Epithelial cell of alveolus of lung (primary cell): ENCODE measurements at places on chromosomes 7 and 10. TPM values are rescaled to one million over a fixed set of nuclear protein-coding genes. Genes with fewer than 3 reads are reported as not detected.

Gene FAM25C
- not detected in 2 replicates for total RNA-seq

Gene HOXA5
- total RNA-seq = 125 and 134 TPM in 2 replicates

Gene LRIT1
- total RNA-seq = not detected in 2 replicates

Gene PPP1R3C
- total RNA-seq = 4.5 and 17.3 TPM in 2 replicates

Gene CASTOR2
- total RNA-seq = 12.3 and 12.9 TPM in 2 replicates

Gene EPDR1
- 4.6 and 11.4 TPM in 2 replicates for total RNA-seq

Gene LIPM
- total RNA-seq = not detected in 2 replicates

Gene CYP3A4
- not detected in 2 replicates for total RNA-seq

Gene OR2F1
- not detected in 2 replicates for total RNA-seq

Gene RHEB
- total RNA-seq = 65.6 and 71.6 TPM in 2 replicates

Gene PTPRZ1
- not detected in 2 replicates for total RNA-seq

Gene MSRB2
- 34.8 and 55.6 TPM in 2 replicates for total RNA-seq

Gene STK32C
- total RNA-seq = 4.6 and 5.7 TPM in 2 replicates

Gene TDRD1
- total RNA-seq = not detected in 2 replicates

Gene C10orf105
- not detected in 2 replicates for total RNA-seq

Gene SPDYE16
- total RNA-seq = not detected in 2 replicates

Gene FAM25G
- not detected in 2 replicates for total RNA-seq

Gene EFCAB10
- 0.26 TPM in 1 of 2 replicates, not detected in the other for total RNA-seq

Gene ABCB4
- 2.4 and 2.5 TPM in 2 replicates for total RNA-seq

Gene VWDE
- total RNA-seq = 0.13 and 1.4 TPM in 2 replicates

Gene LBX1
- not detected in 2 replicates for total RNA-seq

Gene PRPS1L1
- not detected in 2 replicates for total RNA-seq

Gene PDK4
- total RNA-seq = 1.2 and 93.7 TPM in 2 replicates

Gene TAF5
- 3.3 and 4.4 TPM in 2 replicates for total RNA-seq

Gene CHCHD1
- 40.6 and 56.0 TPM in 2 replicates for total RNA-seq

Gene RBP3
- total RNA-seq = not detected in 2 replicates

Gene GNG11
- 50.5 and 76.7 TPM in 2 replicates for total RNA-seq

Gene AS3MT
- total RNA-seq = 0.78 and 1.8 TPM in 2 replicates

Gene ECHS1
- total RNA-seq = 69.6 and 112 TPM in 2 replicates

Gene HEPACAM2
- not detected in 2 replicates for total RNA-seq

Gene MNX1
- not detected in 2 replicates for total RNA-seq

Gene NPY
- total RNA-seq = not detected in 2 replicates

Gene MOGAT3
- total RNA-seq = not detected in 2 replicates

Gene SNX8
- total RNA-seq = 32.1 and 45.9 TPM in 2 replicates

Gene SRRM3
- 7.1 and 8.5 TPM in 2 replicates for total RNA-seq

Gene BAMBI
- 15.5 and 23.4 TPM in 2 replicates for total RNA-seq

Gene SPDYE9
- total RNA-seq = not detected in 2 replicates

Gene PTF1A
- total RNA-seq = not detected in 2 replicates

Gene SPDYE11
- not detected in 2 replicates for total RNA-seq

Gene ZNF467
- 3.0 and 27.9 TPM in 2 replicates for total RNA-seq

Gene UTF1
- not detected in 2 replicates for total RNA-seq

Gene HOGA1
- 0.13 and 0.48 TPM in 2 replicates for total RNA-seq

Gene CHST15
- 1.1 and 13.3 TPM in 2 replicates for total RNA-seq

Gene SLC13A1
- not detected in 2 replicates for total RNA-seq

Gene GPR15LG
- total RNA-seq = not detected in 2 replicates

Gene COBL
- 0.39 TPM in 1 of 2 replicates, not detected in the other for total RNA-seq

Gene CNPY1
- not detected in 2 replicates for total RNA-seq

Gene COL17A1
- total RNA-seq = 1.0 and 7.5 TPM in 2 replicates
